Panc1 (cell line): ENCODE measurements at places on chromosomes 1 and 21. TPM values are rescaled to one million over a fixed set of nuclear protein-coding genes. Genes with fewer than 3 reads are reported as not detected.

- H3K36me3 ChIP-seq: no peaks in the 10 kb centered on the region
- no peaks in the 10 kb centered on the region for H3K27me3 ChIP-seq
- no peak for DNase-seq
- peaks cover 10% of the 10 kb centered on the region for H3K4me1 ChIP-seq
- no peak overlapping the region for H3K4me3 ChIP-seq
Measured at GRCh38 chr1:28171246-28171645, 5.2 kb downstream of the PTAFR start.

Gene PFKL
- total RNA-seq: 70.1 TPM

- no peak for DNase-seq
- no peak overlapping the region for H3K27ac ChIP-seq
- no peaks in the 10 kb centered on the region for H3K36me3 ChIP-seq
- H3K4me3 ChIP-seq: no peak overlapping the region
- H3K4me1 ChIP-seq: peaks cover 5% of the 10 kb centered on the region
- H3K27me3 ChIP-seq: no peaks in the 10 kb centered on the region
Measured at GRCh38 chr1:54124472-54124871, 28.3 kb downstream of the CDCP2 start.

- DNase-seq: no peak
- H3K27ac ChIP-seq: no peak overlapping the region
- no peaks in the 10 kb centered on the region for H3K27me3 ChIP-seq
- H3K4me3 ChIP-seq: no peak overlapping the region
Measured at GRCh38 chr1:167165948-167166689, 54.6 kb upstream of the POU2F1 start.

GRCh38 chr21:46604975-46605766 is at the start of gene S100B:
S100B (minus strand) TSS chr21:46605082; CDS start chr21:46602415, 2,667 bp downstream.
- no peaks in the 10 kb centered on the region for H3K4me1 ChIP-seq
- H3K36me3 ChIP-seq: no peaks in the 10 kb centered on the region
- H3K27ac ChIP-seq: no peak within 1 kb of the TSS

GRCh38 chr21:44972301-44972814 is 32.5 kb downstream of the SLX9 start:
- no peaks in the 10 kb centered on the region for H3K27me3 ChIP-seq
- H3K27ac ChIP-seq: no peak overlapping the region
- DNase-seq: no peak
- H3K4me3 ChIP-seq: no peak overlapping the region
- H3K4me1 ChIP-seq: no peaks in the 10 kb centered on the region
- no peaks in the 10 kb centered on the region for H3K36me3 ChIP-seq

DNA sequence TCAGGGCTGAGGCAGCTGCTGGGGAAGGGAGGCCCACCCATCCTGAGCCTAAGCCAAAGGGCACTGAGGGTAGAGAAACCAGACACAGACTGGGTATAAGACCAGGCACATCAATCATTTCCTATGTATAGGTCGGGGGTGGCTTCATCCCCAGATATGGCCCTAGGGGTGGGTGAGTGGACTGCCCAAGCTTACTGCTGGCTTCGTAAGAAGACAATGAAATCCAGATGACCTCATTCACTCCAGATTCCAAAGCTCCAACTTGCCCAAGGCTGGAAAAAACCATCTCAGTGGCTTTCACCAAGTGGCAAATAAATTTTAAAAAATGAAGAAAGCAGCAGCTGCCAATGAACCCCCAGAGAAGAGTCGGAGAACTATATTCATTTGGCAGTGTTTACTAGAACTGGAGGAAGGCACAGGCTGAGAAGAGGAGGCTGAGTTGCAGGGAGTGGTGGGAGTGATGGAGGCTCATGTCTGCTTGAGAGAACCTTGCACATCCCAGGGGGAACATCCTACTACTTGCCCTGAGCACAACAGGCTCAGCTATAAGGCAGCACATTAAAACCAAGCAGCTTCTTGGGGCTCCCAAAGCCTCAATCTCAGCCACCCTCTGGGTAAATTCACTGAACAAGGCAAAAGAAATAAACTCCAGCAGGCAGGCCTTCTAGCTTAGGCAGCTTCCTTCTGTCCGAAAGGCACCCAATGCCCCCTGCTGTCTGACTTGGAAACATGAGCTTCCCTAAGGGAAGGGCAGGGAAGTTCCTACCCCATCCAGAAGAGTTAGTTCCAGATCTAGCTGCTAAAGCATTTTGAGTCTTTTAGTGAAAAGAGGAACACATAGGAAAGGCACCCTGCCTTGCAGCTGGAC is 14.1 kb downstream of the PEA15 start:
- H3K27me3 ChIP-seq: no peaks in the 10 kb centered on the region
- DNase-seq: peak; percentile 10
- no peak overlapping the region for H3K4me3 ChIP-seq
- H3K4me1 ChIP-seq: no peaks in the 10 kb centered on the region

Gene AADACL3
- total RNA-seq: not detected

- peaks cover 42% of the 10 kb centered on the region for H3K4me1 ChIP-seq
- H3K27ac ChIP-seq: peak overlapping the region; percentile 95
- no peaks in the 10 kb centered on the region for H3K27me3 ChIP-seq
- H3K4me3 ChIP-seq: no peak overlapping the region
- H3K36me3 ChIP-seq: peaks cover 2% of the 10 kb centered on the region; the same call in 1 of the 2 replicates
- no peak for DNase-seq
Measured at GRCh38 chr1:12620488-12620865, 2.5 kb upstream of the DHRS3 start.

- no peaks in the 10 kb centered on the region for H3K4me1 ChIP-seq
- H3K27me3 ChIP-seq: no peaks in the 10 kb centered on the region
- DNase-seq: no peak
- no peak overlapping the region for H3K4me3 ChIP-seq
- H3K27ac ChIP-seq: no peak overlapping the region
Measured at GRCh38 chr1:64572222-64572900, 102.4 kb downstream of the CACHD1 start.

DNA sequence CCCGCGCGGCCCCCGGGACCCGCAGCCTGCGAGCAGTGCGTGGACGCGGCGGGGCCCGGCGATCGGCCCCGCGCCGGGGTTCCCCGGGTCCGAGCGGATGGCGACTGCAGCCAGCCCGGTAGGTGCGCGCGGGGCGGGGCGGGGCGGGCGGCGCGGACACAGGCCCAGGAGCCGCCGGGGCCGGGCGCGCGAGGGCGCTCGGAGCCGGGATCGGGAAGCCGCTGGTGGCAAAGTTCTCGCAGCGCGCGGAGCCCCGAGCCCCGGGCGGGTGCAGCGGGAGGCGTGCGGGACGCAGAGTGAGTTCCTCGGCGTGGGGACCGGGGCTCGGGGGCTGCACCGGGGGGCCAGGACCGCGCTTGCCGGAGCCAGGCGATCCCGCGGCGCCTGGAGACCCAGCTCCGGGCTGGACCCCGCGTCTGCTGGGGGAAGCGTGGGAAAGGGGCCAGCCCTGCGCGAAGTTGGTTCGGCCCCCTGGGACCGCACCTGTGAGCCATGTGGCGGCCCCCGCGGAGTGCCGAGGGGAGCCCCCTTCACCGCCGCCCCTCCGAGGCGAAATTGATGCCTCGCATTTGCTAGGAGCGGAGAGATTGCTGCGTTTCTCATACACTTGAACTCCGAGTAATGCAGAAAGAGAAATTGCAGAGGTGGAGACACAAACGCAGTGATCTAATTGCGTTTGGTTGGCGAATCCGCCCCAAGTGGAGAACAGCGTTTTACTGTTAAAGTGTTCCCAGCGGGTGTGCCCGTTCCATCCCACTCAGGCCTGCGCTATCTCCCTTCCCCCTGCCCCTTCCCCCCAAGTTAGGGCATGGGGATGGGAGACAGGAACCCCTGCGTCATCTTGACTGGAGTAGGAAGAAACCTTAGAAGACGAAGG is 228.9 kb upstream of the TMEM51 start:
- peaks cover 5% of the 10 kb centered on the region for H3K27me3 ChIP-seq
- H3K4me1 ChIP-seq: peaks cover 12% of the 10 kb centered on the region
- H3K27ac ChIP-seq: no peak overlapping the region
- no peaks in the 10 kb centered on the region; the same call in 1 of the 2 replicates for H3K36me3 ChIP-seq

Gene JAM2
- total RNA-seq: 0.21 TPM

Gene OVAAL
- not detected for total RNA-seq

GRCh38 chr1:224641030-224641429 is 24.9 kb downstream of the CNIH3 start:
- H3K27me3 ChIP-seq: no peaks in the 10 kb centered on the region
- no peaks in the 10 kb centered on the region for H3K4me1 ChIP-seq
- H3K4me3 ChIP-seq: no peak overlapping the region
- H3K27ac ChIP-seq: no peak overlapping the region

DNA sequence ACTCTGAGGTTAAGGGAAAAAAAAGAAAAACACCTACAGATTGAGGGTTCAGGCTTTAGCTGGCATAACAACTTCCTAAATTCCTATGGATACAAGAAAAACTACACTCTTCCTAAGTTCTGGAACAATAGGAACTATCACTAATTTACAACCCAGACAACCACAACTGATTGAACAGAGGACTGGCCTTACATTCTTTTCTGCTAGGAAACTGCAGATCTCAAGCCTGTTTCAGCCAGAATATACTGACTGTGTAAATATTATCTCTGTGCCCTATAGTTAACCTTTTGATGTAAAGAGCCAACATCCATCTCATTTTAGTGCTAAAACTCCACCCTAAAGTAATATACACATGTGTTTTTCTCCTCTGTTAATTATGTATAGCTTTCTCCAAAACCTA is 1186.5 kb upstream of the TMPRSS15 start:
- no peaks in the 10 kb centered on the region for H3K36me3 ChIP-seq
- H3K27me3 ChIP-seq: no peaks in the 10 kb centered on the region
- no peak for DNase-seq
- no peaks in the 10 kb centered on the region for H3K4me1 ChIP-seq

GRCh38 chr21:34031835-34032370 is 41.5 kb upstream of the MRPS6 start:
- no peaks in the 10 kb centered on the region for H3K36me3 ChIP-seq
- H3K27ac ChIP-seq: no peak overlapping the region
- no peaks in the 10 kb centered on the region; the same call in 1 of the 2 replicates for H3K4me1 ChIP-seq
- H3K4me3 ChIP-seq: no peak overlapping the region
- no peaks in the 10 kb centered on the region for H3K27me3 ChIP-seq
- DNase-seq: no peak

GRCh38 chr1:115006191-115006590 is 23.4 kb upstream of the TSHB start:
- no peaks in the 10 kb centered on the region for H3K27me3 ChIP-seq
- no peaks in the 10 kb centered on the region for H3K36me3 ChIP-seq
- H3K4me1 ChIP-seq: no peaks in the 10 kb centered on the region
- H3K4me3 ChIP-seq: no peak overlapping the region
- no peak overlapping the region for H3K27ac ChIP-seq

DNA sequence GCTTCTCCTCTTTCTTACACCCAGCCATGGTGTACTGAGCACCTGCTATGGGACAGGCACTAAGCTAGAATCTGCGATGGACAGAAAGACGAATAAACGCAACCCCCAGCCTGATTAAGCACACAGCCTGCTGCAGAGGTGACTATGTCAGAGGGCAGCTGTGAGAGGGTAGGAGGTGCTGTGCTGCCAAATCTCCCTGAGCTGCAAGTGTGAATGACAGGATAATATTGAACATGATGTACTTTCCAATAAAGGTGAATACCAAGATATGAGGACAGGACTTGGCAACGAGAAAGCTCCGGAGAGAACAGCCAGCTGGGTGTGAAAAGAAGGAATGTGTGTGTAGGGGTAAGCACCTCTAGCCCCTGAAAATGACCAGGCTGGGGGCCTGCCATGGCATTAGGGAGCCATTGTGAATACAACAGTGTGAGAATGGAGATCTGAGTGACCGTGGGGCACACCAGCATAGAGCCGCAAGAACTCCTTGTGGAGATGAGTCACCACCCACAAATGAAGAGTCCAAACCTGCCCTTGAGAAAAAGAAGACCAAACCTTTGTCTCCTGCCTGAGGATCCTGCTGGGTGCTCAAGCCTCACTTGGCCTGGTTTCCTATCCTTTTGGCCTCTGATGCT is 83.0 kb upstream of the ATF3 start:
- H3K36me3 ChIP-seq: no peaks in the 10 kb centered on the region
- H3K27me3 ChIP-seq: peaks cover 2% of the 10 kb centered on the region; the same call in 1 of the 2 replicates
- H3K4me1 ChIP-seq: no peaks in the 10 kb centered on the region
- no peak overlapping the region for H3K4me3 ChIP-seq
- no peak overlapping the region for H3K27ac ChIP-seq
- DNase-seq: no peak

DNA sequence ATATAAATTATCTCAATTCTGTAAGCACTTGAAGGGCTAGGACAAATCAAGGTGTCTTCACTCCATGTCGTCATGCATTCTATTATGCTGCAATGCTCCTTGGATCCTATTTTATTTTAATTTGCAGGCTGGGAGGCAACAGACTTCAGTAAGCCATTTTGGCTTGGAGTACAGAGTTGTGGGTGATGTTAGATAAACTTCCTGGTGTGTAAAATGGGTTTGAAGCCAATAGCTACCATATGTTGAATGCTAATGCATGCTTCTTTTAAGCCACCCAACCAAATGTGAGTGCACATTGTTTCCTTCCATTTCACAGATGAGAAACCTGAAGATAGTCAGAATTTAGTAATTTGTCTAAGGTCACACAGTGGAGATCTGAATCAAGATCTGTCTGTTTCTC is 482.8 kb downstream of the DISC1 start:
- H3K36me3 ChIP-seq: no peaks in the 10 kb centered on the region
- no peaks in the 10 kb centered on the region for H3K27me3 ChIP-seq
- no peak overlapping the region for H3K4me3 ChIP-seq
- DNase-seq: no peak
- H3K27ac ChIP-seq: no peak overlapping the region

Gene GLIS1
- total RNA-seq: 0.28 TPM

DNA sequence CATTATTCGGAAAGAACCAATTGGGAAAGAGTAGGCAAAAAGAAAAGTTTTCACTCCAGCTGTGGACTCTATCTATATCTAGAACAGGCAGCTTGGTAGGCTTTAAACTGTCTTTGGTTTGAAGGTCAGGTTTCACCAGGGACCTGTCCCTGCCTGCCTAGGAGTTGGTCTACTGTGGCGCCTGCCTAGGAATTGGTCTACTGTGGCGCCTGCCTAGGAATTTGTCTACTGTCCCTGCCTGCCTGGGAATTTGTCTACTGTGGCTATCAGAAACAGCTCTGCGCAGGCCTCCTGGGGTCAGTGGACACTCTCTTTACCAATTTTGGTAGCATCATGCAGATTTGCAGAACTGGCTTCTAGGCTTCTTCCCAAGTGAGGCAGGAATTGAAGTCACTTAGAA is 13.8 kb downstream of the USP25 start:
- DNase-seq: no peak
- no peaks in the 10 kb centered on the region for H3K36me3 ChIP-seq
- no peak overlapping the region for H3K4me3 ChIP-seq
- H3K27ac ChIP-seq: no peak overlapping the region
- H3K27me3 ChIP-seq: no peaks in the 10 kb centered on the region
